NCI-H187 treated with DMSO at 0.1 percent for 48 hours (cell line): ENCODE measurements at places on chromosomes 5 and 9.

- DNase-seq: no peak
Observed at GRCh38 chr9:98121058-98121457, 2.0 kb upstream of the TRIM14 start.

- DNase-seq: no peak
Observed at GRCh38 chr5:96816991-96817390, 9.2 kb upstream of the ERAP1 start.

DNA sequence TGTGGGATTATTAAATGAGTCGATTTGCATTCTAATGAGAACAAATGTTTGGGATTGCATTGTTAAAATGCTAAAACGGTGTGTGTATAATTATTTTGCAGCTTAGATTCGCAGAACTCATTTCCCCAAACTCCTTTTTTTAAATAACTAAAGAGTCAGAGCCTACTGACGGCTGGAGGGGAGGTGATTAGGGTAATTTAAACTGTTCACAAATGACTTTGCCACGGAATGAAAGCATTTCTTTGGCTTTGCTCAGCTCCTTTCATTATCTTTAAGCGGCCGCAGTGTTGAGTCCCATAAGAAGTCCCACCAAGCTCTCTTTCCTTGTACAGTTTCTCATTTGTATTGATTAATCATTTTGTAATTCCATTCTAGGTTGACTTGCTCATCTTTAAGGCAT, 1632.8 kb downstream of the MAT2B start:
- no peak for DNase-seq

DNA sequence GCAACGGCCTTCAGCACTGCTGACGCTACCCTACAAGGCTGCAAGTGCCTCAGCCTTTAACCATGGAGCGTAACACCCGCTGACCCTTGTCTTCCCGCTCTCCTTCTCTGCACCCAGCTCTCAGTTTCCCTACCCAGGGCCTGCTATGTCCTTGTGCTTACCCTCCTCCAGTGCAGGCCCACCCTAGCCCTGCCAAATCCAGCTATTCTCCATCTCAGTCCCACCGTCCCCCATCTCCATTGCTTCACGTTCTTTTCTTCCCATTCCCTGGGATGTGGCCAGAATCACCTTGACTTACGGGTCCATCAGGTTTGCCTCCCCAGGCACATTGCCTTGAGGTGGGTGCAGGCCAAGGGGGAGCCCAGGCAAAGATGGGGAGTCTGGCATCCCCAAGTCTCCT, 91.2 kb downstream of the PAX5 start:
- DNase-seq: no peak

DNA sequence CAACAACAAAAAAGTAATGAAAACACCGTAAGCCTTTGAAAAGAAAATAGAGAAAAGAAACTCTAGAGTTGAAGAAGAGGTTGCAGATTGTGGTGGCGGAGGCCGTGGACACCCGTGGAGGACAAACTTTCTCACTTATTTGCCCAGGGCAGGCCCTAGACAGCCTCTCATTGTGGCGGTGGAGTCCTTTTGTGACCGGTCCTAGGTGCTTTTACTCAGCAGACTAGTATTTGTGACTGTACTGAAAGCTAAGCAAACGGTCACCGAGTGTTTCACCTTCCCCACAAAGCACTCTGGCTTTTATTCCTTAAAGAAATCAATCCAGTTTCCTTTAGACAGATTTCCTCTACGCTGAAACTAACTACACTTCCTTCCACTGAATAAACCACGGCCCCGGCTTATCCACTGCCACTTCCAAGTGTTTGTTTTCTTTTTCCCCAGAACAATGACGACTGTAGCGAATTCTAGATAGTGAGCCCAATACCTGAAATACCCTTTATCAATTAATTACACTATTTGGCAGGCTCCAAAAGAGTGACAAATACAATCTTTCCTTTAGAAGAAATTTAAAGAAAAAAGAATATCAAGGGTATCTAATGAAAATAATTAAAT, 210.2 kb upstream of the TARS1 start:
- DNase-seq: no peak

DNA sequence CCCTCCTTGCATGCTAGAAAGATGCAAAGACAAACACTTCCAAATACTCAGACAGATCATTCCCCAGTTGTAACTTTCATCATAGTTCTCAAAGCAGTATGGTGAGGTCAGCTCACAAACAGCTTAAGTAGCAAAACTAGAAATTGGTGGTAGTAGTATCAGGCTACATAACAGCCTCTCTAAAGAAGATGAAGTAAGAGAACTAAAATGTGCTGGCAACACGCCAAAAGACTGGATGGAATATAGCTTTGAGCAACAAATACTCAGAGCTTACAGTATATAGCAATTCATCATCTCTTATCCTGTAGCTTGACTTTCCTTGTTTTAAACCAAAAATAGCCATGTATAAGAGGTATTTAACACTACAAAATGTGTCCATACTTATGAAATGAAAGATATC, 7.5 kb downstream of the PFDN1 start:
- DNase-seq: no peak
